ENCODE measurements at places on chromosomes 7 and 10. TPM values are rescaled to one million over a fixed set of nuclear protein-coding genes. Genes with fewer than 3 reads are reported as not detected.

Gene COL1A2
- total RNA-seq: 218 TPM

GRCh38 chr7:144747936-144748335 lies 87.9 kb downstream of the TPK1 start:
- no peak for DNase-seq

- peak; percentile 61 for DNase-seq
These were observed 1.2 kb upstream of the PLXNA4 start for GRCh38 chr7:132577206-132578049.

Gene UTF1
- total RNA-seq: not detected

GRCh38 chr7:120819861-120820260 lies 38.1 kb downstream of the TSPAN12 start:
- DNase-seq: no peak

DNA sequence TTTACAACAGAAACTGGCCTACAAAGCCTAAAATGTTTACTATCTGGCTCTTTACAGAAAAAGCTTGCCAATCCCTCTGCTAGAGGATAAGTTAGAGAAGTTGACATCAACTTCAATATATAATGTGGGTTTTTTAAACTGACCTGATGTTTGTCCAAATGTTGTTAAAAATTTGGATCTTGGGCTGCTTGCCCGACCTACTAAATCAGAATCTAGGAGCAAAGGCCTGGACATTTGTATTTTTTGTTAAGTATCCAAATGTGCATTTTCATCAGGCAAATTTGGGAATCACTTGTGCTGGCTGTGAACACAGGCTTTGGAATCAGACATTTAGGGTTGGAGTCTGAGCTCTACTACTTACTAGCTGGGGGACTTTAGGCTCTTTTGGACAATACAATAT lies 252.7 kb upstream of the CSTF2T start:
- DNase-seq: no peak

GRCh38 chr7:41142904-41143473 lies 559.9 kb downstream of the INHBA start:
- no peak for DNase-seq

Gene GNAI1
- 8.8 TPM for total RNA-seq

Gene CUZD1
- 0.13 TPM for total RNA-seq

Gene IGF2BP3
- total RNA-seq: 80.7 TPM

DNA sequence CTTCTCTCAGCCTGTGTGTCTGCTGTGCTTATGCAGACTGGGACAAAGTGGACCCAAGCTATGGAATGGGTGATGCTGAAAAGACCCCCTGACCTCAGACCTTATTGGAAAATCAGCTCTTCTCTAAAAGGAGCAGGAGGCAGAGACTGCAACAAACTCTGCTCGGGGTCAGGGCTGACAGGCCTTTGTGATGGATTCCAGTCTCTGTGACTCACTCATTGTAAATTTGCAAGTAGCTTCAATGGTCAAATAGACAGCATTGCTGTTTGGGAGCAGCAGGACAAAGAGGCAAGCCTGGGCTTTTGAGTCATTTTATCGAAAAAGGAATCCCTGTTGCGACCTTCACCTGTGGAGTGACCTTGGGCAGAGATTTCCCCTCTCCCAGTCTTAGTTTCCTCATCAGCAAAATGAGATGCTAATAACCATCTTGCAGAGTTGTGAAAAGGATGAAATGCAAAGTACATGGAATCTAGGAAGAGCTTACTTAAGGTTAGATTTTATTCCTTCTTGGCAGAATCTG lies 26.1 kb upstream of the GPR26 start:
- peak; percentile 28 for DNase-seq

- no peak for DNase-seq
These were observed 96.3 kb downstream of the CHN2 start for GRCh38 chr7:29290829-29291228.

- DNase-seq: no peak
These were observed 247.7 kb downstream of the PRKG1 start for GRCh38 chr10:51321980-51322379.

DNA sequence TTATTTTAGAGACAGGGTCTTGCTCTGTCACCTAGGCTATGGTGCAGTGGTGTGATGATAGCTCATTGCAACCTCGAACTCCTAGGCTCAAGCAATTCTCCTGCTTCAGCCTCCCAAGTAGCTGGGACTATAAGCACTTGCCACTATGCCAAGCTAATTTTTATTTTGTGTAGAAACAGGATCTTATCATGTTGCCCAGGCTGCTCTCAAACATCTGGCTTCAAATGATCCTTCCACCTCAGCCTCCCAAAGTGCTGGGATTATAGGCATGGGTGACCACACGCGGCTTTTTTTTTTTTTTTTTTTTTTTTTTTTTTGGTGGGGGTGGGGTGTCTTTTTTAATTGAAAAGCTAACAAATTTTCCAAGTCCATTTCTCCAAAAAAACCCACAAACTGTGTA lies 18.4 kb downstream of the HPS6 start:
- no peak for DNase-seq

DNA sequence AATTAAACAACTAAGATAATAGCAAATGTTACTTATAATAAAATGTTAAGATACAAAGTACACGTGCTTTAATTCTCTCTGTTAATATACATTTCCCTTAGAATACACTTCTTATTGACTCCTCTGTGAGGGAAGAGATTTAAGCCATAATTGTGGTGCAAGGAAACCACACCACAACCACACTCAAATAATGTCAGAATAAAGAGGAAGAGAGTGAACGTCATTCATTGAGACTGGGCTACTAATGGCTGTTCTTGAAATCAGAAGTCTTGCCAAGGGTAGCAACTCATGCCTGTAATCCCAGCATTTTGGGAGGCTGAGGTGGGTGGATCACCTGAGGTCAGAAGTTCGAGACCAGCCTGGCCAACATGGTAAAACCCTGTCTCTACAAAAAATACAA lies 10.0 kb downstream of the FAM171A1 start:
- DNase-seq: no peak

DNA sequence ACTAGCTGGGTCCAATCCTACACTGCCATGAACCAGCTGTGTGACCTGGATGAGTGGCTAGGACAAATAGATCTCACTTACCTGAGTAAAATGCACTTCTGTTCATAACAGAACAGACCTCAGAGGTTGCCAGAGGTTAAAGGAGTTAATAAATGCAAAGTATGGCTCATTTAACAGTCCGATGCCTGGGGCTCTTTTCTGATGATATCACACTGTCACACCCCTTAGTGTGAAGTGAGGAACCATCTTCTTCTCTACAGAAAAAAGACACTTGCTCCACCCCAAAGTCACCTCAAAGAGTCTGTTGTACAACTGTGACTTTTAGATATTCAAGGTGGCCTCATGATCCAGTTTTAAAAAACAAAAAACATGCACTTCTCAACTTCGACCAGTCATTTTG lies 21.5 kb upstream of the TARP start:
- no peak for DNase-seq

DNA sequence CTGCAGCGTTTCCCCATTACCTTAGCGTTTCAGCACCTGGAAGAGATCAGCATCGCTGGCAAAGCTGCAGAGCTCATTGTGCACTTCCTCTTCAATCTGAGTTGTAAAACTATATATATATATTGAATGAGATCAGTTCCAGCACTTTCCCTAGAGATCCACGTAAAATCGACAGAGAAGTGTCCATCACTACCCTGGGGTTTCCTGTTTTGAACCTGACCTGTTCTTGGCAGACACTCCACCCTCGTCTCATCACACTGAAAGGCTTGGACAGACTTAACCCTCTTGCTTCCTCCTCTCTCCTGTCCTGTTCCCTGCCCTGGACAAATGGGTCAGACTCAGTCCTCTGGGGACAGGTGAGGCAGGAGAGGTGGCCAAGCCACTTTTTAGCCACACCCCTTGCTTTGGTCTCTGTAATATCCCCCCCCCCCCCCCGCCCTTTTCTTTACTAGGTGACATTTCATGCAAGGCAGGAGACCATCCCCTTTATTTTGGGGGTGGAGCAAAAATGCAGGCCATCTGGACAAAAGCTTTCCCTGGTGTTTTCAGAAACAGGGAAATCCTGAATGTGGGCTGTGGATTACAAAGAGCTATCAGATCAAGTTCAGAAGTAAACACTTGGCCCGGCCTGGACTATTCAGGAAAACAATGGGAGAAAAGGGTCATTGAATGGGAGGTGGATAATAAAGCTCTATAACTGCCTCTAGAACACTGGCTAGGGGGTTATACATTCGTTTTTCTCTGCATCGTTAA lies 83.7 kb upstream of the KDM7A start:
- DNase-seq: no peak

- no peak for DNase-seq
These were observed 76.4 kb downstream of the CTTNBP2 start for GRCh38 chr7:117796889-117797288.

- peak; percentile 71 for DNase-seq
These were observed 177.6 kb downstream of the GNAI1 start for GRCh38 chr7:80312139-80312661.

- DNase-seq: no peak
These were observed 259.2 kb downstream of the HDAC9 start for GRCh38 chr7:18754766-18755165.

DNA sequence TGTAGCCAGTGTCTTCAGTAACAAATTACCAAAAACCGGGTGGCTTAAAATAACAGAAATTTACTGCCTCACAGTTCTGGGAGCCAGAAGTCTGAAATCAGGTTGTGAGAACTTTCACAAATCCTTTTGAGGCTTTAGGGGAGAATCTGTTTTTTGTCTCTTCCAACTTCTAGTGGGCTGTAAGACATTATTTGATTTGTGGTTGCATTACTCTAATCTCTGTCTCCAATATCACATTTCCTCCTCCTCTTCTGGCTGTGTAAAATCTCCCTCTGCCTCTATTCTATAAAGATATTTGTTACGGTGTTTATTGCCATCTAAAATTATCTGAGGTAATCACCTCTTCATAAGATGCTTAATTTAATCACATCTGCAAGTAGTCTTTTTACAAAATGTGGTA lies 1039.6 kb upstream of the LRRN3 start:
- no peak for DNase-seq

DNA sequence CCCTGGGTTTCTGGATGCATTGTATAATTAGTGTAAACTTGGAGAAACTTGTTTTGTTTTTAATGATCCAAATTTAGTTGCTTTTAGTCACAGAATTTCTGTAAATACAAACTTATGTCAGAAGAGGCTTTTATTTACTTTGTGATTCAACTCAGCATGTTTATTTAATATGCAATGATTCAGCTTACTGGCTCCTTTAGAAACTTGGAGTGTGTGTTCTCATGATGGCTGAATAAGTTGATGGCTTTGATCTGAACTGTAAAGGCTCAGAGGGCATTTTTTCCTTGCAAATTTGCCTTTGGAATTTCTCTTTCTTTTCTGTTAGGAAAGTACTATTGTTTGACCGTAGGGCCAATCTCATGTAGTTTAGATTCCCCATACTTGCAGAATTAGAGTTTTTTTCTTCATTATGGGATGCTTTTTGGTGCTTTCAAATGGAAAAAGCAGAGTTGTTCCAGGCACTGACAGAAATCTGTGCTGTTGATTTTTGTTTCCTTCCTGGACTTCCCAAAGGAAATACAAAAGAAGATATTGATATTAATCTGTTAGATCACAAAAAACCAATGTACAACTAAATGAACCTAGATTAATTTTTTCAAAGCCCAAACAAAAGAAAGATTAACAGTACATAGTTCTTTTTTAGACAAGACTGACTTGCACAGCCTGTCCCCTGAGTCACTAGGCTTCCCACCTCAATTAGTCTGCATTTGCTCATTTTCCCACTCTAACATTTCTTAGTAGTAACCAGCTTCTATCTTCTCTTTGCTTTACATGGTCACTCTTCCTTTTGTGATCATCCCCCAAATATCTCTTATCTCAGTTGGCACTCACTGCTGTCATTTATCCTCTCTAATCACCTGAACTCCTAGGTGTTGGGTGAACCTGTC lies 96.8 kb upstream of the AGR3 start:
- DNase-seq: no peak

DNA sequence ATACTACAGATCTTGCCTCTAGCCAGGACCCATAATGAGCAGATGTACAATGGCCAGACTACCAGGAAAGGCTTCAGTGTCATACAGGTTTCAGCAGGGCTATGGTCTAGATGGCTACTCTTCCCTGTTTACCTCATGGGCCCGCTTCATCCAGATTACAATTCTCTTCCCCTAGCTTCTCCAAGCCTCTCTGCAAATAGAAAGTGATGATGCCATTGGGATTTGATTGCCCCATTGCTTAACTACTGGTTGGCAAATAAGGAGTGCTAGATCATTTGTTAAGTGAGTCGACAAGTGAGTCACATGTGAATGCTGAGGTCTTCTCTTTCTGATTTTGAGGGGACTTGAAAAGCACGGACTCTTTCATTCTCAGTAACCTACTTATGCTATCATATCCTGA lies 361.5 kb upstream of the LRRTM3 start:
- no peak for DNase-seq

Measured in MG63 (cell line).